ENCODE measurements at places on chromosomes 5 and 9.
A peak's percentile ranks its signal among the peaks of the same experiment; 100 is the strongest.

- no peak for DNase-seq
Measured at GRCh38 chr5:169148138-169148740, 152.7 kb downstream of the SLIT3 start.

- no peak for DNase-seq
Measured at GRCh38 chr5:152824316-152824715, 419.2 kb upstream of the NMUR2 start.

GRCh38 chr9:107175041-107175440 is 108.0 kb upstream of the RAD23B start:
- DNase-seq = no peak

DNA sequence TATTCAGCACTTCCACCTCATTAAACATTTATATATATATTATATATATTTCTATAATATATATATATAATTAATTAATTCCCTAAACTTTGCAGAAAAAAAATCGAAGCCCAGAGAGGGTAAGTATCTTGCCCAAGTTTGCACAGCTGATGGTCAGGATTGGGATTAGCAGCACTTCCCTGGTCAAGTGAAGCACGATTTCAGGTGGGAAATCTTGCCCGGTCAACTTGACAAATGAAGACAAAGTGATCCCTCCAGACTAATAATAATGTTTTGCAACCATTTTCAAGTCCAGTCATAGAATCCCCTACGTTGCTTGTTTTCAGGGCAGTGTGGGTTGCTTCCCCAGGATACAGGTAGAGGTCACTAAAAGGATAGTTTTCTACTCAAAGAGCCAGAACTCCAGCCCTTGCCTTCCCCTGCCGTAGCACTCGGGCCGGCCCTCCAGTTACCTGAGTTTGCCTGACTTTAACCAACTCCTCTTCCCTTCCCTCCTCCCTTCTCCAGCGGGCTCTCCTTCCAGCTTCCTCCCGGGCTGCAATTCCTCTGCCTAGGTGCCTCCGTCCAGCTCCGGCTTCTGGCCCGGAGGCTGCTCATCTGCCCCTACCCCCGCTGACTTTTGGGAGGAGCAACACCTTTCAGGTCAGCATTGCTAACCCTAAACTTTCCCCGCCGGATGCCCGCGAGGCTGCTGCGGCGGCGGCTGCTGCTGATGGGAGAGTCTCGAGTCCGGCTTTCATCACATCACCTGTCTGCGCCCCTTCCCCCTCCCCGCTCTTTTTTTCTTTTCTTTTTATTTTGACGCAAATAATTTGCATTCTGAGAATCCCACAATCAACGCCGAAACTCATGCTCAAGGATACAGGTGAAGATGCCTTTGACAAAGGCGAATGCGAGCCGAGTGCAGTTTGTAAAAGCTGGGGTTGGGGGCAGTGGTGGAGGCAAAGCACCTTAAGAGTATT is 930 bp downstream of the PRLR start:
- DNase-seq = no peak

DNA sequence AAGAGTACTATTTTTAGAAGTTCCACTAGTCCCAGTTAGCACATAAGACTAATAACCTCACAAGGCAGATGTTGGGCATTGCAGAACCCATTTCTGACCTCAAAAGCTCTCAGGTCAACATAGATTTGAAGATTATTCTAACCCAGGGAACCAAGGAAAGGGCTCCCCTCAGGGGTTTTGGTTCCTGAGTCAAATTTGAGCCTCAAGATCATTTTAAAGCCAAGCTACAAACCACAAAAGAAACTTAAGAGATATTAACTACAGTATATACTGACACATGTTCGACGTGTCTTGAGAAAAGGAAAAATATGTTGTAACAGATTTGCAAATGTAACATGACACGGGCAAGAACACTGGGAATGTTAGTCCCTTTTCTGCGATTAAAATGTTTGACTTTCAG is 88.6 kb downstream of the GNAQ start:
- no peak for DNase-seq

GRCh38 chr5:16935231-16936149 is 598 bp downstream of the MYO10 start:
- DNase-seq = peak; percentile 1
